ENCODE measurements at places on chromosomes 2 and 18.

DNA sequence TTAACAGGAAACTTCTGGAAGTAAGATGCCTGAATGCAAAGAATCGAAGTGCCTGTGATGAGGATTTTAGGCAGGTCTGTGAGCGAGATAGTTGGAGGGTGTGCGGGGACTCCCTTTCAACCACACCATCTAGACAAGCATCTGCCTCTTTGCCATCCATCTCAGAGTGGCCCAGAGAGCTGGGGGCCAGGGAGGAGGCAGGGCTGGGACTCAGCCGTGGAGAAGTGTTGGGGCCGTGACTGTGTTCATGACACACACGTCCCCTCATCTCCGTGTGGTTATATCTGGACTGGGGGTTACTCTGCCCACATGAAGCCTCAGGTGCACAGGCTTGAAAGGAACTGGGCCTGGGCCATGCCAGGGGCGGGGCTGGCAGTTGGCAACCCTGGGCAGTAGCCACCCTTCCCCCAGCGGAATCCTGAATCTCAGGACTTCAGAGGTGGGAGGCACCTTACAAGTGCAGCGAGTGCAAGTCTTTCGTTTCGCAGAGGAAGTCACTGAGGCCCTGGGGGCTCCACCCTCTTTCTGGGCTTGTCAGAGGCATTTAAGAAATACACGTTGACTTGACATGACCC is 112.5 kb downstream of the SLC4A3 start:
- DNase-seq, result no peak

DNA sequence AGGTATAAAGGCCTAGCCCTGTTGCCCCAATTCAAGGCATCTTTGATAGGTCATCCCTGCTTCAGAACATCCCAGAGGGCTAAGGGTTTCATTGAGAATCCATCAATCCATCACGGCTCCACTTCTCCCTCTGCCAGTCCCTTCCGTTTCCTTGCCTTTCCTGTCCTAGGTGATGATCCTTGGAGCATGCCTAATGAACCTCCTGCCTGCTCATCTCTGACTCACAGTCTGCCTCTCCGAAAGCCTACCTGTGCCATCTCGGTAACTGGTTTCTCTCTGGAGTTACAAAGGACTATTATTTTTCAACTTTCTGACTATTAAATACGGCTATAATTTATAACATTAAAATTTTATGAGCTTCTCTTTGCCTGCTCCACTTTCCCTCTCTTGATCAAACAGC is 36.7 kb upstream of the OSBPL6 start:
- no peak for DNase-seq

- peak; percentile 93 for DNase-seq
These were observed 6.4 kb downstream of the TNS1 start for GRCh38 chr2:217996361-217996760.

GRCh38 chr2:28449488-28450395 is 46.1 kb upstream of the PLB1 start:
- DNase-seq, result peak; percentile 81

- no peak for DNase-seq
These were observed 208.7 kb downstream of the KCNE4 start for GRCh38 chr2:223260681-223261080.

DNA sequence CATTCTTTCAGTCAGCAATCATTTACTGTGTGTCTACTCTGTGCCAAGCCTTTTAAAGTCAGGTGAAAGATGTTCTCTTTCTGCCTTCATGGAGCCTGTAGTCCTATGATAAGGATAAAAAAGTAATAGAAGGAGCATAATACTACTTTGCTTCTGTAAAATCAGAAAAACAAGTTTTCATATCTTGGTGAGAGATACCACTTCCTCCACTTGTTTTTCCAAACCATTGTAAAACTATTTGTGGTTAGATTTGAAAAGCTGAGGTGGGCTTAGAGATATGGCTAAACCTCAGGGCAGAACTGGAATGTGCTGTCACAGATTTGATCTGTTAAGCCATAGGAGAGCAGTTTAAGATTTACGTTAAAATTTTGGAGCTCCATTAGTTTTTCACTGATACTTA is 104.7 kb upstream of the FAM117B start:
- no peak for DNase-seq

DNA sequence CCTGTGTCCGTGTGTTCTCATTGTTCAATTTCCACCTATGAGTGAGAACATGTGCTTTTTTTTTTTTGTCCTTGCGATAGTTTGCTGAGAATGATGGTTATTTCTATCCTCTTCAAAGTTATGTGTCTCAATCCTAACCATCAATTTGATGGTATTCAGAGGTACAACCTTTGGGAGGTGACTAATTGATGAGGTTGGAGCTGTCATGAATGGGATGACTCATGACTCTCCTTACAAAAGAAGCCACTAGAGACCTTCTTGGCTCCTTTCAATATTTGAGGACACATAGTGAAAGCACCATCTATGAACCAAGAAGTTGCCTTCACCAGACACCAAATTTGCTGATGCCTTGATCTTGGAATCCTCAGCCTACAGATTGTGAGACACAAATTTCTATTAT is 677.1 kb upstream of the DDX18 start:
- DNase-seq, result no peak

GRCh38 chr2:225779829-225780228 is 380.3 kb downstream of the NYAP2 start:
- no peak for DNase-seq

DNA sequence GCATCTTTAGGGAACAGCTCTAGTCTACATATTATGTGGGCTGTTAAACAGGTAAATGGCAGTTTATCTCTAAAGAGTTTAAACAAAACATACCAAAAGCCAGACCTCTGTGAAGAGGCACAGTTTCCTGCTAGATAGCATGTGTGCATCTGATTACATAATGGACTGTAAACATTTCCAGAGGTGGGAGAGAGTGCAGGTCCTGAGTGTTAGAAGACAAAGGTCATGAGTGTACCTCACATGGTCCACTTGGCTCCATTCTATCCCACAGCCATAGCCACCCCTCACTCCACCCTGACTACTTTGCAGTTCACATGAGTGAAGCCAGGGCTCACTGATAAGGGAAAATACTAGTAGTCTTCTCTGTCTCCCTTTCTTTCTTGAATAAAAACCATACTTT is 233.4 kb downstream of the MTX2 start:
- no peak for DNase-seq

DNA sequence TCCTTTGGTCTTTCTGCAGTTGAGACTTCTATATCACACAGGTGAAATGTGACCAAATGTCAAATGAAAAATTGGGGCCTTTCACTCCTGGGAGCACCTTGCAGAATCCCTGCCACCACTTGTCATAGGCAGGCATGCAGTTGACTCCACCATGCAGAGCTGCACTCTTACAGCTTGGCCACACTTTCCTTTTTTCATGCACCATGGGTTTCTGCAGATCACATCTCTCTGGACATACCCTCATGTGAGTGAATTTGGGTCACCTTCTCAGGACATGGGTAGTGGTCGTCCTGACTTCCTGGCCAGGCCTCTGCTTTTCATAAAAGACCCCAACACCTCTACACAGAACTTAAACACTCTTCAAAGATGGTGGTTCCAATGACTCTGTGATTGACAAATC is 155.1 kb upstream of the RAB12 start:
- no peak for DNase-seq

GRCh38 chr2:144030791-144031190 is 489.1 kb downstream of the ZEB2 start:
- DNase-seq, result no peak

GRCh38 chr2:236661061-236661761 is 91.6 kb downstream of the ACKR3 start:
- DNase-seq, result no peak

- no peak for DNase-seq
These were observed 33.0 kb downstream of the CRACDL start for GRCh38 chr2:98903064-98903355.

- DNase-seq, result no peak
These were observed 187.5 kb downstream of the LTBP1 start for GRCh38 chr2:33134086-33134771.

DNA sequence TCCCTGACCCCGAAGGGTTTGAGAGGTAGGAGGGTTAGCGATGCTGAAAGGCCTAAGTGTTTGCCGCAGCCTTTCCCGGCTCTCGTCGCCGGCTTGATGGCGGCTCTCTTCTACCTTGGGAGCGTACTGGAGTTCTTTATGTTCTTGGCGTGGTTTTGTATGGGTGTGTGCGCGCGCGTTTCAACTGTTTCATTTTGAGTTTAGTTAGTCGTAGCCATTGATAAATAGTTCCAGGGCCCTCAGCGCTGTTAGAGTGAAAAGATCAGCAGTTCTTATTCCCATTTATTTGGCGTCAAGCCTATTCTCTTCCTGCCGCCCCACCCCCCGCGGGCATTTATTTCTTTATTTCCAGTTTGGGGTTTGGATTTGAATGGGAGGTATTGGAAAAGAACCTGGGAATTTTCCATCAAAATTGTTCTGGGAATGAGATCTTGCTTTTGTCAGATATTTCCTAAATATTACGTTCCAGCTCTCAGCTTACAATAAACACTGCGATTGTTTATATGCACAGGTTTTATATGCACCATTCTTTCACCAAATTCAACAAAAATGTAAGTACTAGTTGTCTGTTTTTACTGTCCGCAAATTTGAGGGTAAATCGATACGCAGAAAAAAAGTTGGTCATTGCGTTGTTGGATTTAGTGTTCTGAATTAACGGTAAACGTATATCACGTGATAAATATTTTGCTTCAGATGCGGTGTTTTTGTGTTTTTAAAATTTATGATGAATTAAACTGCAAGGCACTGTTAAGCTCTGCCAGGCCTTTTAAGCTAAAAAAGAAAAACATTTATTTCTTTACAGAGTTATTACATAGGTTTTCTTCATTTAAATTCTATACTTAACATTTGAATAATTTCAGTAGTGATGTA is 954 bp downstream of the CCNT2 start:
- peak; percentile 56 for DNase-seq

DNA sequence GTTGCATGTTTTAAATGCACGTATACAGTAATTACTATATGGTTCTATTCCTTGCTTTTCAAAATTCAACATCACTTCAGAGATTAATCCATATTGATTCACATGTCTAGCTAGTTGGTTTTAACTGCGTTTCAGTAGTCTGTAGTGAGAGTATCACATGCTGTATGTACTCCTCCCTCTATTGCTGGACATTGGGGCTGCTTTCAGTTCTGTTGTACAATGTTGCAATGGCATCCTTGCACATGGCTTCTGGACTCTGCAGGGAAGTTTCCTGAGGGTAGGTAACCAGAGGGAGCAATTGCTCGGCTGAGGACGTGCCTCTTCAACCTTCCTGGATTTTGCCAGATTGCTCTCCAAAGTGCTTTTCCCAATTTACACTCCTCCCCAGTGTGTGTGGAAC is 10.7 kb upstream of the HPCAL1 start:
- peak; percentile 59 for DNase-seq

GRCh38 chr2:161085149-161085548 is 75.1 kb upstream of the TANK start:
- DNase-seq, result no peak

DNA sequence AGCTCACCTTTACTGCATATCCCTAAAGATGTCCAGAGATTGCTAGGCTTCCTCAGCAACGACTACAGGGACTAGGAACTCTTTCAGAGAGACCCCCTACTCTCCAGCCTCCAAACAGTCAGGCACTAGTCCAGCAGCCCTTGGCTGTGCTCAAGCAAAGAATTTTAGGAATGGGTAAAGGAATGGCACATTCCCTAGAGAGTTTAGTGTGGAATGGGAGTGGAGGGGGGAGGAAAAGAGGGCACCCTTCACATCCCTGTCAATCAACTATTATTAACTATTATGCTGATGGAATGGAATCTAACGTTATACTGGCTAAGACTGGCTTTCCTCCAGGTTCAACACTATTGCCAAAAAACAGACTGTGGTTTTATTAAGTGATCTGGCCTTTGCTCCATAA is 64.8 kb downstream of the IKZF2 start:
- no peak for DNase-seq

- DNase-seq, result peak; percentile 30
These were observed 43.3 kb upstream of the LGALSL start for GRCh38 chr2:64410671-64411070.

DNA sequence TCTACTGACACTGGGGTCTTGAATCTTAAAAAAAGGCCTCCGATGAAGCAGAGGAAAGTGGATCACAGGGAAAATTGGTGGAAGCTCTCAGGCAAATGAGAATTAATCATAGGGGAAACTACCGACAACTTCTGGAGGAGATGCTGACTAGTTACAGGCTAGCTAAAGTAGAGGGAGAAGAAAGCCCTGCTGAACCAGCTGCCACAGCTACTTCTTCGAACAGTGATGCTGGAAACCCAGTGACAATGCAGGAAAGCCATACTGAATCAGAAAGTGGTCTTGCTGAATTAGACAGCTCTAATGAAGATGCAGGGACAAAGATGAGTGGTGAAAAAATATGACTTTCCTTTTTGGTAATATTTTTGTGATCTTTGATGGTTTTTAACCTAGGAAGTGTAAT is 44.9 kb upstream of the SLC3A1 start:
- DNase-seq, result no peak

DNA sequence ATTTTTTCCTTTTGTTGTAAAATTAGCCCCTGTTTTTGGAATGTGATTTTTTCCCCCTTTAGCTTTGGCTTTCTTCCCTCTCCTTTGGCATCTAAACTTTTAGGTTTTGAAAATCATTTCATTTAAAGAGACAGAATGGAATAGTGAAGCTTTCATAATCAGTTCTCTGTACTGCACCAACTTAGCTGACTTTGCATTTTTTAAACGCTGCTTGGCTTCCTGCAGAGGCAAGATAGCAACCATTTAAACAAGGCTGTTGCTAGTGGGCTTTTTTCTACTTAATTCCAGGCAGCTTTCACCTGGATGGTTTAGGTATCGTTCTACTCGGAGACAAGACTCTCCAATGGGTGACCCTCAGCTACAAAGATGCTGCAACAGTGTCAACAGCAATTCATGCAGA is 267.9 kb upstream of the PKDCC start:
- DNase-seq, result no peak

DNA sequence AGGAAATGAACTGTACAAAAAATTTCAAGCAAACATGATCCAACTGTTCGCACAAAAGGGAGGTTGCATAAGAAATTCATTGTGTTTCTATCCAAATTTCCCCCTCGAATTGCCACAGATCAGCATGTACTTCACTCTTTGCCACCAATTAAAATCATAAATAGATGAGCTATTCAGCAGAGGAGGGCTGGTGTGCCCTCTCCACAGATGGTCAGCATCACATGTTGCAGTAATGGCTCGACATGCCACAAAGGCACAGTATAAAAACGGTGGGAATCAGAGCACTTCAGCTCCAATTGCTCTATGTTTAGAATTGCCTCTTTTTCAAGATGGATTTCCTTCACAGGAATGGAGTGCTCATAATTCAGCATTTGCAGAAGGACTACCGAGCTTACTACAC is at the start of gene G6PC2:
G6PC2 (plus strand) TSS at position 289 of the 400 bp plus-strand sequence; CDS start at position 330, 41 bp downstream.
- DNase-seq, result no peak

- DNase-seq, result no peak
These were observed 115.3 kb downstream of the FEZ2 start for GRCh38 chr2:36482576-36483214.

GRCh38 chr18:48308027-48308635 is 101.1 kb downstream of the ZBTB7C start:
- no peak for DNase-seq

DNA sequence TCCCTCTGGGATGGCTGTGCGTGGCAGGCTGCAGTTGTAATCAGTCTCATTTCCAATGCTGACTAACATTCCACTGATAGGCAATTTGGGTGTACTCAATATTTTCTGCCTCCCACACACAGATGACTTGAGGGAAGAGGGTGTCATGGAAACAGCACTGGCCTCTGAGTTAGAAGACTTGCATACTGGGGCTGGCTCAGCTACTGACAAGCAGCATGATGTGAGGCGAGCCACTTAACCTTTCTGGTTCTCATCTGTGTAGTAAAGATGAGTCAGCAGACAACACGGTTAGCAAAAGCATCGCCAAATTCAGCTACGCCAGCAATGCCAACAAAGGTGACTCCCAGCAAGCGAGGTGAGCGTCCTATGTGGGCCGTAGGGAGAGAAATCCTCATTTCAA is 73.5 kb downstream of the COLEC12 start:
- DNase-seq, result no peak
